ENCODE measurements at places on chromosomes 1 and 21.

GRCh38 chr1:198444792-198445191 lies 95.7 kb downstream of the ATP6V1G3 start:
- no peak for DNase-seq

DNA sequence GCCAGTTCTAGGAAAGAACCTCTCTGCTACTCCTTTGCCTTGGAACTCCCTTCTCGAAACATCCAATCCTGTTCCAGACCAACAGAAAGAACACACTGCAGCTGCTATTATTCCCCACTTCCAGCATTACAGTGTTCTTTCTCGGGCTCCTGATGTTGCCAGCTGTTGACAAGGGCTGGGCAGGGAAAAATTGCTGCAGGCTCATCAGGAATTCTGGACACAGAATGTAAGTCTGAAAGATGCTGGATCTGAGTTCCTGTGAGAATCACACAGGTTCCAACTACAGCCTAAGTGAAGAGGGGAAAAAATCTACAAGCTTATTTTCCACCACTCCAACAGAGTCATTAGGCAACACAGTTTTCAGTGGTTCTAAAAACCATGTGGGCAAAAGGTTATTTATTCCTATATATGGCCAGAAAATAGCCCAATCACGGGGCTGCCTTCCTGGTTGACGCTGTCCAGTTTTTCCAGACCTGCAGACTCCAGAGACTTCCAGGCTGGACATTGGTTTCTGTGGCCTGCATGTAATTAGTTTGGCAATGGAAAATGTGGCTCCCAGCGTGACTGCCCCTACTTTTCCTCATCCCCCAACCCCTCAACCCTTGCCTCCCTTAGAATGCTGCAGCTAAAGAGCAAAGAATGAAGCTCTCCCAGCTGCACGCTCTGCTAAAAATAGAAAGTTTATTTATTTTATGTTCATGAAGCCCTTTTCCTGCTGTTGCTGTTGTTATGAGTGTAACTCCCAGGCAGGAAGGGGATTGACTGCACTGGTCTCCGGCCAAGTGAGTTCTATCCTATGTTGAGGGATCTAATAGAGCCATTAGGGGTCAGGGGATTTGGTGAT lies 8.3 kb upstream of the KIAA0040 start:
- no peak for DNase-seq

DNA sequence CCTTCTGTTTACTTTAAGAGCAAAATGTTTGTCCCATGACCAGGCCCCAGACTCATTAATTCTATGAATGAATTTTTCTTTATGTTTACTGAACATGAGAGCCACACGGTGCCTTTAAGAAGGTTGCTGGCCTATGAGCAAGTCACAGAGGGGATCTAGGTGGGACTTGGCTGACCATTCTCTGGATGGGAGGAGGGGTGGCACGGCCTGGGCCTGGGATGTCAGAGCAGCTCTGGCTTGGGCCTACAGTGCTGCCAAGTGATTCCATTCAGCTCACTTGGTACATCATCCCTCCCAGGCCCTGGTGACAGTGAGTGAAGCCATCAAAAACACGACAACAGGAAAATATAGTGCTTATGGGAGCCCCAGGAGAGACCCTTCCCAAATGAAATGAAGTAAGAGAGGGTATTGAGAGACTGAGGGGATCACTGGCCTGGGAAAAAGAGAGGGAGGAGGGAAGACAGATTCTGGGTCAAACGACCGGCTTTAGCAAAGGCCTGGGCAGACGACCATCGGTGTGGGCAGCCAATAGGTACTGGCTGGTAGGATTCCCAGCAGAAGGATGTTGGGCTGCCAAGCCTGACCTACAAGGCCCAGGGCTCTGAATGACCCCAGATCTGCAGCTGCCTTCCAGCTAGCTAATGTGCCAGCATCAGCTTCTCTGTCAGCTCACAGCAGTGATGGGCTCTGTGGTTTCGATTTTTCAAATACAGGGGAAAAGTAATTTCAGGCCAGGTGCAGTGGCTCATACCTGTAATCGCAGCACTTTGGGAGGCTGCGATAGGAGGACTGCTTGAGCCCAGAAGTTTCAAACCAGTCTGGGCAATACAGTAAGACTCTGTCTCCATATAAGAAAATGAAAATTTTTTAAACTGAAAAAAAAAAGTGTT lies 3.3 kb downstream of the TMEM53 start:
- DNase-seq = no peak

- no peak for DNase-seq
Measured at GRCh38 chr1:202571719-202572339, 138.4 kb downstream of the SYT2 start.

DNA sequence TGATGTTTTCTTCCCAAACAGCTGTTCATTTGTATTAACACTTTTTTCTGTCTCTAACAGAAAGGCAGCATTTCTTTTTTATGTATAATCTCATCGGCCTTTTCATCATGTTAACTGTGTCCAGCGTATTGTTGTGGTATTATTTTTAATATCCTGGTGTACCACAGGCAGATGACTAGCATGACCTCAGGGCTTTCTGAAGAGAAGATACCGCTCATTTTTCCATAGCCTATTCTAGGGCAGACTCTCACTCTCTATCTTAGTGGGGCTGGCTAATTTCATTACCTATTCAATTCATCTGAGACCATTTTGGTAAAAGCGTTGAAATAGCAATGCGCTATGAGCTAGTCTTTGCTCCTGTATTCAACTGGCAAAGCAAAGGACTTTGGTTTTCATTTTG lies 209.9 kb downstream of the SDCCAG8 start:
- DNase-seq = no peak

GRCh38 chr1:212500983-212501382 lies 68.3 kb downstream of the NENF start:
- DNase-seq = no peak

DNA sequence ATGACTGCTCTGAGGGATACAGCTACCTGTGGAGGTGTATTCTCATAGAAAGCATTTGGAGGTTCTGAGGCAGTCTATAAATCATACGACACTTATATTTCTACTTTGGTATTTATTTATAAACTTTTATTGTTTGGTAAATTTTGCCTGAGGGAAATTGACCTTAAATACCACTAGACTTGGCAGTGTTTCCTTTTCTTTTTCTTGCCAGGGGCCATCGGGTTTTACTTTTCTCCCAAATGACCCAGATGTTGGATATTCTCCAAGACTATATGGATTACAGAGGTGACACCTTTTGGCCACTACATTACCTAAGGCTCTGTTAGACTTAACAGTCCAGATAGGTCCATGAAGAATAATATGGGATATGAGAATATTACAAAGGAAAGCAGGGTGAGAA lies 28.2 kb downstream of the CHD1L start:
- no peak for DNase-seq

DNA sequence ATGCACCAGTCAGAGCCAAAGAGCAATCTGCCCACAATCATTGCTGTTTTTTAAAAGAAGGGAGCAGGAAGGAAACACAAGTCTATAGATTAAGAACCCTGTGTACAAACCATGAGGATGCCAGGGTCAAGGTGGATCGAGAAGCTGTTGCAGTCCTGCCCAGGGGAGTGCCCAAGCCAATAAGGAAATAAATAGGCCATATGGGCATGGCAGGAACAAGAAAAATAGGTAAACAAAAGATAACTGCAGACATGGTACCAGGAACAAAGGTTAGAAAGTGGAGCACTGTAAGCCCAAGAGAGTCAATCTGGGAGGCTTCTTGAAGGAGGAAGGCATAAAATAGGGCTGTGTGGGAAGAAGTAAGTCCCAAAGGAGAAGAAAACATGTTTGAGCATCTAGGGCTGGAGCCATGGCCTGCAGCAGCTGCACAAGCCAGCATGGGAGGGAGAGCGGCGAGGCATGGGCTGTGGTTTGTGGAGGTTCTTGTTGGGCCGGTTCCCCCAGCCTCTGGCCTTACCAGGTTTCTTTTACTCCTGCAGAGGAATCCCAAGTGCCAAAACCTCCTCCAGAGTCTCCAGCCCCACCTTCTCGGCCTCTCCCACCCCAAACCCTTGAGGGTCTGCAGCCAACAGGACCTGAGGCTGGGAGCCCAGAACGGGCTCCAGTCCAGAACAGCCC lies 13.6 kb downstream of the INAVA start:
- no peak for DNase-seq

GRCh38 chr21:17441370-17441769 lies 71.5 kb upstream of the CXADR start:
- no peak for DNase-seq

DNA sequence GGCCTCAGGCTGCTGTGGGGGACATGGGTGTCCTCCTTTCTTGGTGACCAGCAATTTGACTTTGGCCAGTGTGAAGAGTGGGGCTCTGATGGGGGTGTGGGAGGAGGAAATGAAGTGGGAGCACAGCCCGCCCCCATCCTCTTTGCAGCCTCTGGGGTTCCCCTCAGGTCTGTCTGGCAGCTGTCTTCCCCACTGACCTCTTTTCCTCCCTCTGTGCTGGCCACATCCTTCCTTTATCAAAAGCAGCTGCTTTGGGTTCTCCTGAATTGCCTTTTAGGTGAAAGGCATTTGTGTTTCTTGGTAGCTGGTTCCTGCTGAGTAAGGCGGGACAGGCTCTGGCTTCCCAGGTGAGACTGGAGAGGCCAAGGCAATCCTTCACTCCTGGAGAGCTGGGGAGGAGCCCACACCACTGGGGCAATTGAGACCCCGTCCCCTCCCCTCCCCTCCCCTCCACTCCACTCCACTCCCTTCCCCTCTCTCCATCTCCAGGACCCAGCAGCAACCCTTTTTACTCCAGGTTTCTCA lies 24.9 kb downstream of the PCAT6 start:
- DNase-seq = no peak

GRCh38 chr1:164895026-164895912 lies 336.3 kb downstream of the PBX1 start:
- DNase-seq = no peak

DNA sequence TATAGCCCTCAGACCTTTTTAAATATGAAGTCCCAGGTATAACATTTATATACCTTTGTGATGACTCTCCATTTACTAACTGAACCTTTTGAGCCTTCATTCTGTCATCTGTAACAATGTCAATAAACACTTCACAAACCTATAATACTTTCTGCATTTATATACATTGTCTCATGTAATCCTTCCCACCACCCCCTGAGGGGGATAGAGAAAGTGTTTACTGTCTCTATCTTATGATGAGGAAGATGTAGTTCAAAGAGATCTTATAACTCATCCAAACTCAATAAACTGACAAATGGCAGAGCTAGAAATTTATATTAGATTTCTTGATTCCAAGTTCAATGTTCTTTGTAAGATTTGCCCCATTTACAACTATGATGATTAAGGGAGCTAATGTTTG lies 48.3 kb upstream of the CR2 start:
- no peak for DNase-seq

DNA sequence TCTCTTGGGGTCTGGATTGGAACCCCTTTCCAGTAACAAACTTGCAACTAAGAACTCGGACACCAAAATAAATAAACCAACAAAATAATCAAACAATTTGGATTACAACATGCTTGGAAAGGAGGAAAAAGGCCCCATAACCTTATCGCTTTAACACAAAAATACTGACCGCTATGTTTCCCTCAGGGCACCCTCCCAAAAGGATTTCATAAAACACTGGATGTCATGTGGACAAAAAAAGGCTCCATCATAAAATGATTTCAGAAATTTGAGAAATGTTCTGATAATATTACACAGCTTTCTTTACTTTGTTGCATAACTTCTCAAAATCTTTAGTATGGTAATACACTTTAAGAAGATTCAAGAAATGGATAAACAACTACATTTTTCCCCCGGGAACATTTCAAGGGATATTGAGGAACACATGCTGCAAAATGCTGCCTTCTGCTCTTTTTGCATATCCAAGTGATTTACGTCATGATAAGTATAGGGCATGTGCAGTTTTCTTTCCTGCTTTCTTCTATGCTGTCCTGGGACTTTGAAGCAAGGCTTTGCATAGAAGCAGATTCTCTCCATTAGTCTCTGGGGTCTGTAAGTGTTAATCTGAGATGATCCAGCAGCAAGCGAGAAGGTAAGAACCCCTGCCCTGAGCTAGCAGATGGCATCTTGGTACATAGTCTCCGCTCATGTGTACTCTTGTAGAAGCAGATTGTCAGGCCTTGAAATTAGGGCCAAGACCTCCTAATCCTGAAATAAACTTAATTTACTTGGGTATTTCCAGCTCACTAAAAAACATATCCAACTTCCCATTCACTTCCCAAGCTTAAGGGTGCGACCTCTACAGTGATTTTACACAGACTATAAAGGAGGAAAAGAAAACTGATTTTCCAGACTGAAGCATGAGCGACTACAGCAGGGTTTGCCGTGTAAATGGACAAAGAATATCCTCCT lies 85.5 kb upstream of the KIAA0040 start:
- DNase-seq = no peak

Measured in NCI-H1436 treated with DMSO at 0.1 percent for 48 hours (cell line).